ENCODE measurements at places on chromosomes 7 and 10.

- DNase-seq: no peak
Measured at GRCh38 chr10:27779462-27780015, 33.9 kb upstream of the MKX start.

DNA sequence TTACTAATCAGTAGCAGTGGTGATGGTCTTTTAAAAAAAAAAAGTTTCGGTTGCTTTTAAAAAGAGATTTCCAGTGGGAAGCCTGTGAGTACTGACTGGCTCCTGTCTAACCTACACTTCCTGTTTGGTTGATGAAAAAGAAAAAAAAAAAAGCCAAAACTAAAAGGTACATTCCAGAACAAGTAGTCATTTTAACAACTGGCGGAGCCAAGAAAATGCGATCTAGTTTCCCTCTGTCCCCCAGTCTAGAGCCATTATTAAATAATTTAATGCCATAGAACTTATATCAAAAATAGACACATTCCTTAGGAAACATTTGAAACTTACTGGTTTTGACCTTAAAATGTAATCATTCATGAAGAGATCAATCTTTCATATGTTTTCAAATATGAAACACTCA, 254.2 kb upstream of the C7orf33 start:
- no peak for DNase-seq

- no peak for DNase-seq
Measured at GRCh38 chr7:90271753-90272152, 26.8 kb downstream of the CFAP69 start.

DNA sequence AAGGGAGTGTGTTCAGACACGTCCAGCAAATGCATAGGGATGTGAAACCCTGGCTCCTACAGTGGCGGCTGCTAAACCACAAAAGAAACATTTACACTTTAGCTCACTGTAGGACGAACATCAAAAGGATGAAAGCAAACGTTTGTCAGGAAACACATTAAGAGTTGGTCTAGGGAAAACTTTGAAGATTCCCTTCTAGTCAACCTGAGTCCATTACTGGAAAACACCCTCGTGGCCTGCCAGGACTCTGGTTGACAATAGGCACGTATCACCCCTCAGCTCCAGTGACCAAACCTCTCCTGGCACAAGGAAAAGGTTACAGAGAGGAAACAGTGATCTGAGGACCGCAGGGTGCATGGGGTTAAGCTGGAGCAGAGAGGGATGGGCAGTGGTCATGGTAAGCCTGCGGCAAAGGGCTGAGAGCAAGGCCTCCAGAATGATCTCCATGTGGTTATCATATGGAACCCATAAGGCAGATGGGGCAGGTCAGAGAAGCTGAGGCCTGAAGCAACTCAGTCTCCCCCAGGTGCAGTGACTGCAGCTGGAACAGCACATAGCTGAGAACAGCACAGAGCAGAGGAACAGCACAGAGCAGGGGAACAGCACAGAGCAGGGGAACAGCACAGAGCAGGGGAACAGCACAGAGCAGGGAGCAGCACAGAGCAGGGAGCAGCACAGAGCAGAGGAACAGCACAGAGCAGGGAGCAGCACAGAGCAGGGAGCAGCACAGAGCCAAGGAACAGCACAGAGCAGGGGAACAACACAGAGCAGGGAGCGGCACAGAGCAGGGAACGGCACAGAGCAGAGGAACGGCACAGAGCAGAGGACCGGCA, 49.9 kb downstream of the CHST15 start:
- no peak for DNase-seq

- no peak for DNase-seq
Measured at GRCh38 chr10:103040418-103040817, 122.3 kb downstream of the CNNM2 start.

DNA sequence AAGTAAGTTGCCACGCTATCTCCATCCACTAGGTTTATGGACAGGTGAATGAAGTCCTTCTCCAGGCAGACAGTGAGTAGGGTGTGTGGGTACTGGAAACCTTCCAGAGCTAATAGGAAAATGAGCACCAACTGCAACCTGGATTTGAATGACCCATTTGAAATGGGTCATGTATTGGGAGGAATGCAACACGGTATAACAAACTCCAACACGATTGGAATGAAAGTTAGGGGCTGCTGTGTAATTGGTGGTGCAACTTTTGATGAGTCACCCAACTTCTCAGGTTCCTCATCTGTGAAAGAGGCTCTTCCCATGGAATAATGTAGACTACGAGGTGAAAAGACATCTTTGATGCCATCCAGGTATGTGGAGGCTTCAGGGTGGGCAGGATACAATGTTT, 241.4 kb upstream of the PODXL start:
- no peak for DNase-seq

- no peak for DNase-seq
Measured at GRCh38 chr10:77387247-77387646, 250.4 kb downstream of the KCNMA1 start.

- no peak for DNase-seq
Measured at GRCh38 chr7:129784437-129784782, 168.3 kb downstream of the UBE2H start.

- no peak for DNase-seq
Measured at GRCh38 chr7:83701736-83702135, 52.8 kb upstream of the SEMA3E start.

DNA sequence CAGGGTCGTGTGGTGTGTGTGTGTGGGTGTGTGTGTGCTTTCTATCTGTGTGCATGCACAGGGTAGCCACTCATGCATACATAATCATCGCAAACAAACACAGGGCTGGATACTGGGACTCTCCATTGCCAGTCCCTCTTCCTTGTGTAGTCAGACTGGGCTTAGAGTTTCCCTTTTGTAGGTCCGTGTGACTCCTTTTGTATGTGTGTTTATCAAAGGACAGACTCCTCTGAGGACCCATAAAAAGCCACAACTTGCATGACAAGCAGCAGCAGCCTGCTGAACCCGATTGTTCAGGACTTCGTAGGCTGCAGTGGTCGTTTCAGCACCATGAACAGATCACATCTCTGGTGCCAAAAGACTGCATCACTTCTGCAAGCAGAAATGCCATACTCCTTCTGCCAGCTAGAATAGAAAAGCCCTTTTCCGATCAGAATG, 895 bp downstream of the VSTM2A start:
- peak; percentile 53 for DNase-seq

DNA sequence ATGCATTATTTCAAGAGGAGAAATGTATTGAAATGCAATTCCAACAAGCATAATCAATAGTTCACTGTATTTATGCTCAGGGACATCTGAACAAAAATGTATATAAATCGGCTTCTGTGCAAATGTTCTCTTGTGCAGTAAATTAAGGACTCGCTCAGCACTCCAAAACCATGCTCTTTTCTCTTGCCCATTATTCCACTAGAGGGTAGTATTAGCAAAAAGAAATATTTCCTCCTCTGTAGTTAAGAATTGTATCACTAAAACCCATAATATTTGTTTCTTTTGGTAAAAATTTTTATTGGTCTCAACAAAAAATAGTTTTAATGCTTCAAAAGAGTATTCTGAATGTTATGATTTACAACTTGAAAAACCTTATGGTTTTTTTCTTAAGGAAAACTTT, 803.1 kb downstream of the PCDH15 start:
- DNase-seq: no peak

DNA sequence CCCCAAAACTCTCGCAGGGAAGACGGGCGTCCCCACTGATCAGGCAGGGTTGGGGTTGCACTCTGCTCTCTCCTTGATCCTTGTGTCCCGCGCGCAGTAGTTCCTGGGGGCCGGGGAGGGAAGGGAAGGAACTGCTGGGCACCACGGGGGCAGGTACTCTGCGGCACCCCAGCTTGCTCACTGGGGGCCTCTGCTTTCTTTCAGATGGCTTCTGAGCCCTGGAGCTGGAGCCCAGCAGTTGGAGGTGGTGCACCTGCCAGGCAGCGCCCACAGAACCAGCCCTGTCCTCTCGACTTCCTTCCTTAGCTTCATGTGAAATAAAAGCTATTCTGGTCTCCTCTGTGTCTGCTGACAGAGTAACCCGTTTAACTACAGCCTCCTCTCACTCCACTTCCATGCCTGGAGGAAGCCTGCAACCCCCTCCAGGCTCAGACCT, 12.2 kb downstream of the PLAC9 start:
- DNase-seq: peak; percentile 19

DNA sequence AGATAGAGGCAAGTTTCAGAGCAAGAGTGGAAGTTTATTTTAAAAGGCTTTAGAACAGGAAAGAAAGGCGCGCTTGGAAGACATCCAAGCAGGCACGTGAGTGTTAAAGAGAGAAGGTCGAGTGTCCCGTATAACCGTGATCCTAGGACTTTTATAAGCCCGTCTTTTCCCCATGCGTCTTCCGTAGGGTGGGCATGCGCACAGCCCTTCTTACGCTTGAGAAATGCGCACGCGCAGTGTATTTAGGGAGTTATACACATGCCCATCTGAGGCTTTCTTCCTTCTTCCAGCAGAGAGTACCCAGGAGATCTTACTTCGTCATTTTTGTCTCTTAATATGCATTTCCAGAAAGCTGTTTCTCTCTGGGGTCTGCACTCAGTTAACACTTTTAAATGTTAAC, 52.4 kb downstream of the CALD1 start:
- DNase-seq: no peak

DNA sequence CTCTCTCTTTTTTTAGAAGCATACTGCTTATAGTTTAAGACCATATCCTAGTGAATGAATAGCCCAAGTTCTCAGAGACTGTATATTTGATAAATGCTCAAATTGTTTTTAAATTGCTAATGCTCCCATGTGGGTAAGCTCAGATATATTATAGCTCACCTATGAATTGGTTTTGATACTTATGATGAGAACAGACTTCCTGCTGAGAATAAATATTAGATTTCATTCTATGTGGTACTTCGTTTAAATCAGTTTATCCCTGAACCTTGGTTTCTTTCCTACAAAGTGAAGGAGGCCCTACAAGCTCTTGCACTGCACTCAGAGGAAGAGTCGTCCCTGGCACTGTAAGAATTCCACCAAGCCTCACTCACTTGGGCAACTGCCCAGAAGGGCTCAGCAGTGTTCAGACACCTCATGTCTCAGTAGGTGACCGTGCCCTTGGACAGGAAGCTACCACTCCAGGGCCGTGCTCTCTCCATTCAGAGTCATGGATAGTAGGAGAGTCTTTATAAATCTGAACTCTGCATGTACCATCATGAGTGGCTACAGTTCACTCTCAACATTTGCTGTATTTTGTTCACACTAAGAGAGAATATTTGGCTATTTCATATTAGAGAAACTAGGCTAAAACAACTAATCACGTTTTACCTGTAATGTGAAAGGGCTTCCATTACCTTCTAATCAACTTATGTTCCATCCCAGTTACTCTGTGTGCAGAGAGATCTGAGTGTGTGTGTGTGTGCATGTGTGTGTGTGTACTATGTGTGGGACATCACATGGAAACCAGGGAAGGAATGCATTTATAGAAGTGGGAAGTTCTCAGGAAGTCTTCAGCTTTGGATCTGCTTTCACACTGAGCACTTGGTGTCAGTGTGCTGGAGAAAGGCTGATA, 93.8 kb downstream of the PTPRE start:
- DNase-seq: no peak

GRCh38 chr10:42513921-42514320, 124.4 kb downstream of the ZNF33B start:
- DNase-seq: no peak

DNA sequence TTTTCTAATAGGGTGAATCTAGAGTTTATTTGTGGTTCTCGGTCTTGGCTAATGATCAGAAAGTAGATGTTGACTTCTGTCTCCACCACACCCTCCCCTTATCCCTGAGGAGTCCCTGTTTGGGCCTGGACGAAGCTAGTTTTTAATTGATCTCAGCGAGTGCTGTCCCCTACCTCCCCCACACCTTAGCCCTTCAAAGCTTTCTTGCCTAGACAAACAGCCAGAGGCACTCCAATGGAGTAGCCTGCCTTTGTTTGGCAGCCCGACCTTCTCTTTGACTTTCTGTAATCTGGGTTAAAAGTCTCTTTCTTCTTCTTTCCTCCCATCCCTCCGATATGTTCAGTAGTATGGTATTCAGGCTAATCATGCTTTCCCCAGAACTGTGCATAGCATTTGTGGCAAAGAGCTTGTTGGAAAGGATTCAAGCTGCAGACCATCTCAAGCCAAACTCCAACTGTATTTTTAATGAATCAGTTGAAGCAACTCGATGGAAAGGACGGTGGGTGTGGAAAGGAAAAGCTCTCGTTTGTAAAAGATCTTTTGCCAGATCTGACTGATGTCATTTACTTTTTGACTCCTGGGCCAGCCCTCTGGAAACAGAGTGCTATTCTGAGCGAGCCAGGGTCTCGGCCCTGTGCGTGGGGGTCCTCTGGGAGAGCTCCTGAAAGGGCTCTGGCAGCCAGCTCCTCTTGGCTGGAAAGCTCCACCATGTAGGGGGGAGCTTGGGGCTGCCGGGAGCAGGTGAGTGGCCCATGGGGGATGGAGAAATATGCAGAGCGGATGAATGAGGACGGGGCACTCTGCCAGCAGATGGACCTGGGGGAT, 4.5 kb downstream of the FAM180A start:
- peak; percentile 64 for DNase-seq

DNA sequence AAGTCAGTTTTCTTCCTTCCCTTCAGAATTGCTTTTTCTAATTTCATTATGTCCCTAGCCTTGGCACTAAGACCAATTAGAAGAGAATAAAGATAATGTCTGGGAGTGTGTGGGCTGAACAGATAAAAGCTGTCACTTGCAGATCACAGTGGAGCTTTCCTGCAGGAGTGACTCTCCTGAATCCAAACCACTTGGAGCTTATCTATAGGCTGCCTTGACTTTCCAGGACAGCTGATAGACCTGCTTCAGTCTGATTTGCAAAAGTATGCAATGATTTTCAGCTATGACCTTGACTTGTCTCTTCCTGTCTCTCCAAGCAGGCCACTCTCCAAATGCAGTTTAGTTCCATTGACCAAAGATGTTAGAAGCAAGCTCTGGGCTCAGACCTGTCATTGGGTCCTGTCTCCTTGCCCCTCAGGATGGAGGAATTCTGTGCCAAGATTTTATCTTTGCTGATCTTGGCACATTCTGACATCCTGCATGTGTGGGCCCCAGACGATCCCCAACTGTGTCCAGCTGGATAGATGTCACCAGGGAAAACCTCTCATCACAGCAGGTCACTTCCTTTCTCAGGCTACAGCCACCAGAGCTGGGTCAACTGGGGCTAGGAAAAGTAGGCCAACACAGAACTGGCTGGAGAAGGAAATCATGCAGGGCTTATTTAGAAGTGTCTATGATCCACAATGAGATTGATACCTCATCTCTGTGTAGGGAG, 120.9 kb upstream of the ZNF438 start:
- no peak for DNase-seq

GRCh38 chr7:69561266-69561960, 36.9 kb upstream of the AUTS2 start:
- DNase-seq: no peak

GRCh38 chr7:30306976-30307375, 22.6 kb downstream of the ZNRF2 start:
- no peak for DNase-seq

GRCh38 chr10:13660551-13660920, 73.8 kb downstream of the PRPF18 start:
- DNase-seq: no peak

- DNase-seq: no peak
Measured at GRCh38 chr10:86306628-86307278, 59.8 kb downstream of the GRID1 start.

Measured in right hindlimb (tissue), 1 donor.